ENCODE measurements at places on chromosomes 6 and 20.

- no peak for ATAC-seq
These were observed 158.1 kb upstream of the ZNF217 start for GRCh38 chr20:53751620-53752318.

DNA sequence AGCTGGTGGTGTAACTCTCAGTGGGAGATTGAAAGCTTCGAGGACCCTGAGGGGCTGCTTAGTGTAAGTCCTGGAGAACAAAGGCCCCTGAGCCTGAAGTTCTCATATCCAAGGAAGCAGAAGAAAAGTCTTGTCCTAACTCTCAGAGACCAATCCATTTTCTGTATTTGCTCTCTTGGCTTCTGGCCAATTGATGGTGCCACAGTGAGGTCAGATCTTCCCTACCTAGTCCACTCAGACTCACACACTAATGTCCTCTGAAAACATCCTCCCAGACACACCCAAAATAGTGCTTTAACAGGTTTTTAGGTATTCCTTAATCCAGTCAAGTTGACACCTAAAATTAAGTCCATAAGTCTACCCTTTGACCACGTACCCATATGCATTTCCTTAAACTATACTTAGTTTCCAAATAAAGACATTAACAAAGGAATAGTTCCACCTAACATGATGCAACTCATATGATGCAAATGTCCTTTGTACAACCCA, 29.4 kb downstream of the ZNF292 start:
- ATAC-seq, result no peak

GRCh38 chr6:39839445-39839844, 47.3 kb downstream of the DAAM2 start:
- ATAC-seq, result no peak

DNA sequence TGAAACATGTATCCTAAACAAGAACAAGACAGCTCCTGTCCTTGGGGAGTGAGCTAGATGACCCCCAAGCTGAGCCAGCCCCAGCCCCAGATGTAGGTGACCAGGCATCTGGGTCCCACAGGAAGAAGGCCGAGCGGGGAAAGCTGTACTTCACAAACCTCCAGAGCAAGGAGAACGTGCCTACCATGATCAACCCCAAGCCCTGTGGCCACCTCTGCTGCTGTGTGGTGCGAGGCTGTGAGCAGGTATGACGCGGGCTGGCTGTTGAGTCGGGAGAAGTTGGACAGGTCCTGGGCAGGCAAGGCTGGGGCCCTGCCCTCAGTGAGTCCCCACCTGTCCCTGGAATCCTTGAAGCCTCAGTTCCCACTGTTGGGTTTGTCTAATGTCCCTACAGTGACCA, 11.4 kb upstream of the CAPN11 start:
- ATAC-seq, result no peak

- no peak for ATAC-seq
These were observed 90.5 kb upstream of the TBX18 start for GRCh38 chr6:84854811-84855400.

DNA sequence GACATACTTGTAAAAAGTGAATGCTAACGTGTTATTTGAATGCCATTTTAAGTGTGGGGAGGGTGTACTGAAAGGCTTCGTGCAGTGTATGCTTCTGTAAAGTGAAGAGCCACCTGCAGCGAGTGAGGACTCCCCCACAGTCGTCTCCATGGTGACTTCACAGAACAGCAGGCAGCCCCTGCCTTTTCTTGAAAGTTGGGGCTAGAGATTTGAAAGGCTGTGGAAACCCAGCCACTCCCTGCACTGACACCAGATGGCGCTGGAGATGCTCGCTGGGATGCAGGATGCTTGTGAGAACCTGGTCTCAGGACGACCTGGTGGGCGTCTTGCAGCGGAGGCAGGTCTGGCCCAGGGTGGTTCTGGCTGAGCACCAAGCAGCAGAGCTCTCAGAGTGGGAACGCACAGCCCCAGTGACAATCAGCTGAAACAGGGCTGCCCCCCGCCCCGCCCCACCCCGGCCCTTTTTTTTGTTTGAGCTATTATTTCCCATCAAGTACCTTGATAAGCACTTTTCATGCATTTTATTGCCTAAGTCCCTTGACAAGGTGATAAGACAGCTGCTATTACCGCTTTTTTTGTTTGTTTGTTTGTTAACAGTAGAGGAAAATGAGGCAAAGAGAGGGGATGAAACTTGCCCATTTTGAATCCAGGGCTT, 150.3 kb downstream of the SYCP2 start:
- ATAC-seq, result peak; percentile 30

DNA sequence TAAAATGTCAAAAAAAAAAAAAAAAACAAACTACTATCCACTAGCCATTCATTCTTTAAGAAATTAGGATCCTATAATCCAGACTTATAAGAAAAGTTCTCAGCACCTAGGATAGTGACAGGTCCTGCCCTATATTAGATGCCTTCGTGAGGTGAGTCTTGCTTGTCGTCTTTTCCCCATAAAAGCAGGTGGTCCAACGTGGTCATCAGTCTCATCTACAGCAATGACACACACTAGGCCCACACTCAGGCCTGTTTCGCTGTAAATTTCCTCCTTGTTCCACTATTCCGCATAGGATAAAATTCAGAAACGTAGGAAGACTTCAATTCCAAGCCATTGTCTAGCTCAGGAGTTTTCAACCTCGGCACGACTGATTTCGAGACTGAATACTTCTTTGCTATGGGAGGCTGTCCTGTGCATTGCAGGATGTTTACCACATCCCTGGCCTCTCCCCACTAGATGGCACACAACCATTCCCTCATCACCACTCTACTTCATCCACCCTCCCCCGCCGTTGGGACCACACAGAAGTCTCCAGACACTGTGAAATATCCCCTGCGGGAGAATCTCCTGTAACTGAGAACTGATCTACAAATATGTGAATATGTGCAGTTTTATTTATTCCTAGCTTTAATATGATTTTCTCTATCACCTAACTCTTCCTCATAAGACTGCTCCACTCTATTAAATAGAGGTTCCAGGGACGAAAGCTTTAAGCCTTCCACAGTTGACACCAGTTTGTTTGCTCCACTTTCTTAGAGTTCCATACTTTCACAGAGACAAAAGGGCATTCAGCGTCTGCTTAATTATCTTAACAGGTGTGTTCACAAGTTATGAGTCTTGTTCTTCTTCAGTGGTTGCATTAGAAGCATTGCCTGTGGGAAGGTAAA, 346.3 kb downstream of the BMP2 start:
- ATAC-seq, result peak; percentile 99

DNA sequence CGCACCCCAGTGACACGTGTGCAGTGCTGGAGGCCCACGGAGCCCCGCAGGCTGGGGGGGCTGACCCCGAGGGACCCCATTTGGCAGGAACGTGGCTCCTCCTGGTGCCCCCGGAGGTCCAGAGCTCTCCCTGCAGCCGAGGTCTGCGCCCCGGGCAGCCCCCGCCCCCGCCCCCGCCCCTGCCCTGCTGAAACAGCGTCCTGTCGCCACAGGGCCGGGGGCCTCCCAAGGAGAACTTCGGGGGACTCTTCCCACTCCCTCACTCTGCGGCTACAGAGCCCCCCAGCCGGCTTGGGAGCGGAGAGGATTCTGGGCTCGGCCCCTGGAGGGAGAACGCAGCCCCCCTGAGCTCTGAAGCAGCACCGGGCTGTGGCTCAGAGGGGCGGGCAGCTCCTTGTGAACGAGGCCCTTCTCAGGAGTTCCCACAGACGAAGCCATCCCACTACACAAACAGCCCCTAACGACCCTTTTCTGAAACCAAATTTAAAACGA, 115.2 kb downstream of the DLL1 start:
- no peak for ATAC-seq

DNA sequence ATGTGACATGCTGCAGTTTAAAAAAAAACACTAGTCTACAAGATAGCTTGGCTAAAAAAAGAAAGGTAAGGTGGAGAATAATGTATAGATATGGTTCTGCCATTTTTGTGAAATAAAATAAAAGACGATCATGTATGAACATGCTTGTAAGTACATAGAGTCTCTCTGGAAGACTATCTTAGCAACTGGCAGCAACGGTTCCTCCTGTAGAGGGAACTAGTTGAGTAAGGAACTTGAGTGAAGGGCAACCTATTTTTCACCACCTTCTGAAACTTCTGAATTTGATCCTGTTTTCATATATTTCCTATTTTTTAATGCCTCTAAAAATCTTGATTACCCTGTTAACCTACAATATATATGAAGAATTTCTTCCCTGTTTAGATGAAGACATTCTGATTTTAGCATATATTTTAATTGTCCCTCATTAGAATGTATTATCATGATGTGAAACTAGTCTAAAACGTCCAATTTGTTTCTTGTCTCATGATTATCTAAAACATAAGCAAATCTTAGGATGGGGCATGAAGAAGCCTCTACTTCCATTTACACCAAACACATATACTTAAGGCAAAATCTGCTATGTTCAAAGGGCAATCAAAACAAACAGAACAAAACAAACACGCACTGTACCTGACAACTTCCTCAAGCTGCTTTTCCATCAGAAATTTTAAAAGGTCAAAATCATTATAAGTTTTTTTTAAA, 202.5 kb downstream of the ISM1 start:
- ATAC-seq, result no peak

DNA sequence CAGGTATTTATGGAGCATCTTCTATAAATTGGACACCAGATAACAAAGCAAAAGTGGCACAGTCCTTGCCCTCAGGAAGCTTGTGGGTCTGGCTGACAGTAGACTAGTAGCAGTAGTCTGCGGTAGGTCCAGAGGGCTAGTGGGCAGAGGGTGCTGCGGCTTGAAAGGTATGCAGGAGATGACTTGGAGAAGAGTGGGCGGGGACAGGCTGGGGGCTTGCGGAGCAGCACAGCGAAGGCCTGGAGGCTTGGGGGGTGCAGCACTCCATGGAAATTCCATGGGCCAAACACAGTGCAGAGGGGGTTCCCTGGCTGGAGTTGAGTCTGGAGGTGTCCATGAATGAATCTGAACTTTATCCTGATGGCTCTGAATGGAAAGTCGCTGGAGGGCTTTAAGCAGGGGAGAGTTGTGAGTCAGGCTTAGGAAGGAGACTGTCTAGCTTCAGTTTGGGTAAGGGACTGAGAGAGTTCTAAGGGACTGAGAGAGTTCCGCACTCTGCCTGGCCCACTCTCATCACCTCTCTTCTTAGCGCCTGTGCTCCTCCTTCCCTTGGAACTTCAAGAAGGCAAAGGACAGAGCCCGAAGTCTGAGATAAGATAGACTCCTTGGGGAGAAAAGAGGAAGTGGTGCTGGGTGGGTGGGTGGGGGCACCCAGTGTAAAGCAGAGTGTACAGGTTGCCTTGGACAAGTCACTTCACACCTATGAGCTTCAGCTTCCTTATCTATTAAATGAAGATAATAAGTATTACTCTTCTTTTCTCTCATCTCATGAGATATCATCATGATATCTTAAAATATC, 8.8 kb downstream of the PKIG start:
- ATAC-seq, result no peak

GRCh38 chr6:32402812-32403211, 4.2 kb downstream of the BTNL2 start:
- ATAC-seq, result no peak

DNA sequence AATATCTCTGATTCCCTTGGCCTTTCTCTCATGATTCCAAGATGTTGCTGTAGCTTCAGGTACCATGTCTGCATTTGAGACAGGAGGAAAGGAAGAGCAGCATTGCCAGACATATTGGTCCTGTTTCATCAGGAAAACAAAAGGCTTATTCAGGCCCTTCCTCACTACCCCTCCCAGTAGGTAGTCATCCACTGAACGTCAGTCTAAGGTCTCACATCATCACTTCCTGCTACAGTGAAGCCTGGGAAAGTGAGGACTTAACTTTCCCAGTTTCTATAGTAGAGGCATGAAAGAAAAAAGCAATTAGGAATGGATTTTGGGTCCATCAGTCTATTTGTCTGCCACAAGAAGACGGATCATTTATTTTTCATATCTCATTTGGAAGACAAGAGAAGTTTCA, 85.7 kb upstream of the SOX4 start:
- ATAC-seq, result no peak

- ATAC-seq, result peak; percentile 30
These were observed 104.4 kb upstream of the ESR1 start for GRCh38 chr6:151702851-151703658.

DNA sequence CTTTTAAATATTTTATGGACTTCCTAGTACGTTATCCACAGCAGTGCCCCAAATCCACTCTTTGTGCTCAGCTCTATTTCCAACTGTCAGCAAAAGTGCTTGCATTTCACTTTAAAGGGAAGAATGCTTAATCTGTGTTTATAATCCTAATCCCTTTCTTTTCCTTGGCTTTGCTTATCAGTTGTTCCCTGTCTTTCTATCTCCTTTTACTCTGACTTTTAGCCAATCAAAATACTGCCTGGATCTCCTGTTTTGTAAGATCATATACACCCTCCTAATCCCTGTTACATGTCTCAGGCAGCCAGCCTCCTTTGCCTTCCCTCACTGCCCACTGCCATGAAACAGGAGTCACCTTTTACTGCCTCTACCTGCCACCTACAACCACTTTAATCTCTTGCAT, 102.9 kb downstream of the AIG1 start:
- ATAC-seq, result no peak

GRCh38 chr20:41726727-41727126, 108.5 kb upstream of the CHD6 start:
- no peak for ATAC-seq

DNA sequence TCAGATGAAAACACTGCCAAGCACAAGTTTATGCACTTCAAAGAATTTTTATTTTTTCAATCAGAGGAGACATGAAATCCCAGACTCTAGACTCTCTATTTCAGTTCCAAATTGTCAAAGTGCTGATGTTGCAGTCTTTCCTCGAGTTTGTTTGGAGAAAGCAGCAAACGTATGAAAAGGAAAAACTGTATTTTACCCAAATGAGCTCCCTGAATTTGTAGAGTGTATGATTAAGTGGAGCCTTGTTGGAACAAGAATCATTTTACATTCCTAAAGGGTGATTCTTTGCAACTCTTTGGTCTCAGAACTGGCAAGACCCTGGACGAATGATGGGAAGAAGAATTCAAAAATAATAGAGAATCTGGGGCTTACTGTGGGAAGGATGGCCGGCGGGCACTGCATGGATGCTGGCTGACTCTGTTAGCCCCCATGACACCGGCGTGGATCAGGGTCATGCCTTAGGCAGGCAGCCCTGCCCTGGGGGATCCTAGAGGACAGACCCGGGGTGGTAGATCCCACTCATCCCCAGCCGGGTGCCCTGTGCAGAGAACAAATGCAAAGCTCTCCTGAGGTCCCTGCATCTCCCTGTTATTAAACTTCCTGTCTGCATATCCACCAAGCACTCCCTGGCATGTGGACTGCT, 207.4 kb downstream of the FNDC1 start:
- no peak for ATAC-seq

- ATAC-seq, result no peak
These were observed 27.6 kb downstream of the GABRR2 start for GRCh38 chr6:89287351-89288028.

GRCh38 chr6:36491378-36491965, 48.7 kb downstream of the KCTD20 start:
- no peak for ATAC-seq
